Skeletal muscle cell (primary cell): ENCODE measurements at places on chromosomes 13 and 19.

- peak; percentile 98 for DNase-seq
These were observed 49.1 kb upstream of the EHD2 start for GRCh38 chr19:47663911-47664771.

- DNase-seq = no peak
These were observed 103.1 kb downstream of the RAP2A start for GRCh38 chr13:97537110-97537509.

DNA sequence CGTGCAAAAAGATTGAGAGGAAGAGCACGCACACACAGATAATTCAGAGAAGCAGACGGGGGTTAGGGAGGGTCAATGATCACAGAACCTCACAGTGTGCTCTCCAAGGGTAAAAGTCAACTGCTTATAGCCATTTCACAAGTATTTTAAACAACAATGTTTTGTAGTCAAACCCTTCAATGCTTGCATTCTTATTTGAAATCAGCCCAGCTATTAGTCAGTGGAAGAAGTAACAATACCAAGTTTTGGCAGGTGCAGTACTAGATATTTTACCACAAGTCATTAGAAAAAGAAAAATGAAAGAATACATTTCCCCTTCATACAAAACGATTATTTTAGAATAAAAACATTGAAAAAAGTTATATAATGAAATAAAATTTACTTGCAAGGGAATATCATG lies 2.6 kb downstream of the CSNK1A1L start:
- no peak for DNase-seq

GRCh38 chr19:30649934-30650614 lies 277.9 kb downstream of the ZNF536 start:
- no peak for DNase-seq

DNA sequence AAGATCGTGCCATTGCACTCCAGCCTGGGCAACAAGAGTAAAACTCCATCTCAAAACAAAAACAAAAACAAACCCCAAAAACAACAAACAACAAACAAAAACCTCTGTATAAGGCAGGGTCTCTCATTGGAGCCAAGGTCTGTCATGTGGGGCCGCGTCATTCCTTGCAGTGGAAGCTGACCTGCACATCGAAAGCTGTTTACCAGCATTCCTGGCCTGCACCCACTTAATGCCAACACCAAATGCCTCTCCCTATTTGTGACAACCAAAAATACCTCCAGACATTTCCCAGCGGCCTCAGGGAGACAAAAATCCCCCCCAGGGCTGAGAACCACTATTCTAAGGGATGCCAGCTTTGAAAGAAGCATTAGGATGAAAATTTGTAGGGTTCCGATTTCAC lies 1.2 kb downstream of the CPAMD8 start:
- no peak for DNase-seq

GRCh38 chr13:35741657-35742056 lies 265.2 kb upstream of the MAB21L1 start:
- DNase-seq = no peak

- no peak for DNase-seq
These were observed 15.8 kb upstream of the UBE2S start for GRCh38 chr19:55423225-55424005.

GRCh38 chr19:44005973-44006372 lies 3.2 kb downstream of the ZNF230 start:
- DNase-seq = peak; percentile 9

DNA sequence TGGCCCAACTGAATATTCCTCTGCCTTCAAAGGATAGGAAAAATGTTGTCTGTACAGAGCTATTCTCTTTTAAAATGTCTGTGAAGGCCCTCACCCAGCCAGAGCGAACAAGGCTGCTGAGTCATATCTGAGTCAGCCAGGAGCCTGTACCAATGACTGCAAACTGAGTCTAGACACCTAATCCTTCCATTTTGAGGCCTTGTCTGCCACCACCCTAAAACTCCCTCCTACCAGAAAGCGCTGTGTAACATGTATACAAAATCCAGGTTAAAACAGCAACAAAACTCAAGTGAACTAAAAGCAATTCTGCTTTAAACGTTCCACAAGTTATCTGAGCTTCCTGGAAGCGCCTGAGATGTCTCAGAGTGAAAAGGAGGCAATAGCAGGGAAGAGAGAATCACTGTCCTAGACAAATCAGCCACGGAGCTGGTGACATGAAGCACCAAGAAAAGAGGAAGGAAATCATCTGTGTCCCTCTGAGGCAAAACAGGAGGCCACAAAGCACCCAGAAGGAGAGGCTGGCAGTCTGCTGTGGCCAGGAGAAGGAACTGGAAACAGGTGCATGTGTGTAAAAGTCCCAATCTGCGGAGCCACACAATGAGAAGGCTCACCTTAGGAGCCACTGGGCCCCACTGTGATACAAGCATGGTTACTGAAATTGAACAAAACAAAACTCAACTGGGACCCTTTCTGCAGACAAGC lies 10.2 kb downstream of the DHRS12 start:
- DNase-seq = peak; percentile 59

DNA sequence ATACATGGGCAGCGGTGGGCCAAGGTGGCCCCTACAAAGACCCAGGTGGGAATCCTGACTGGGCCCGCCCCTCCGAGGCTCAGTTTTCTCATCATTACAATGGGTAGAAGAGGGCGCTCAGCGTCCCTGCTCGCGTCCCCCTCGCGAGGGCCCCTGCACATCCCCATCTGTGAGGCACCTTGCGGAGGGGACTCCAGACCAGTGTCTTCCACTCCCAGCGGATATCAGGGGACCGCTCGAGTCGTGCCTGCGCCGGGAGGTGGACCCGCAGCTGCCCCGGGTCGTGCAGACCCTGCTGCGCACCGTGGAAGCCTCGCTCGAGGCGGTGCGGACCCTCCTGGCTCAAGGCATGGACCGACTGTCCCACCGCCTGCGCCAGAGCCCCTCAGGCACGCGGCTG lies 15.3 kb upstream of the COLGALT1 start:
- no peak for DNase-seq

DNA sequence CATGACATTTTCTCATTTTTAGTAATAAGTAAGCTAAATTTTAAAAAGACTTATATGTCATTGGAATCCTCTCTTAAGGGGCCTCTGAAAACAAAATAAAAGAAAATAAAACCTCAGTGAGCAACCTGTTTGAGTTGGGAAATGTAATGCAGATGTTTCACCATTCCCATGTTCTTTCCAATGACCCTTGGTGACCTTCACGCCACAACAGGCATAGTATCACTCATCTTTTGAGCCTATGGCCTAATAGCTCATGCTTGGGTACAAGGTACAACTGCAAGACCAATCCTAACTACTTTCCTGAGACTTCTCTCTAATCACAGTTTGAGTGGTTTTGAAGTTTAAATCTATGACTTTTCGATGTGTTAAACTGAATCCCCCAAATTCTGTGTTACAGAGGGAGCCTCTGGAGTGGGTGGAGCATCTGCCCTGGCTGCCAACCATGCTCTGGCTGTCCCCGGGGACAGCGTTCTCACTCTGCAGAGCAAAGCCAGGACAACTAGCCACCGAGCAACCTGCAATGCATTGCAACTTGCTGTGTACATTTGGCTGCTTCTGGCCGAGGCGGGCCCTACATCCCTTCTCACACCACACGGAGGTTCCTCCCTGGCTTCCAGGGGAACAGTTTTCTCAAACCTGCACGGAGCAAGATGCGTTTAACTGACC lies 307.9 kb upstream of the MAB21L1 start:
- no peak for DNase-seq

DNA sequence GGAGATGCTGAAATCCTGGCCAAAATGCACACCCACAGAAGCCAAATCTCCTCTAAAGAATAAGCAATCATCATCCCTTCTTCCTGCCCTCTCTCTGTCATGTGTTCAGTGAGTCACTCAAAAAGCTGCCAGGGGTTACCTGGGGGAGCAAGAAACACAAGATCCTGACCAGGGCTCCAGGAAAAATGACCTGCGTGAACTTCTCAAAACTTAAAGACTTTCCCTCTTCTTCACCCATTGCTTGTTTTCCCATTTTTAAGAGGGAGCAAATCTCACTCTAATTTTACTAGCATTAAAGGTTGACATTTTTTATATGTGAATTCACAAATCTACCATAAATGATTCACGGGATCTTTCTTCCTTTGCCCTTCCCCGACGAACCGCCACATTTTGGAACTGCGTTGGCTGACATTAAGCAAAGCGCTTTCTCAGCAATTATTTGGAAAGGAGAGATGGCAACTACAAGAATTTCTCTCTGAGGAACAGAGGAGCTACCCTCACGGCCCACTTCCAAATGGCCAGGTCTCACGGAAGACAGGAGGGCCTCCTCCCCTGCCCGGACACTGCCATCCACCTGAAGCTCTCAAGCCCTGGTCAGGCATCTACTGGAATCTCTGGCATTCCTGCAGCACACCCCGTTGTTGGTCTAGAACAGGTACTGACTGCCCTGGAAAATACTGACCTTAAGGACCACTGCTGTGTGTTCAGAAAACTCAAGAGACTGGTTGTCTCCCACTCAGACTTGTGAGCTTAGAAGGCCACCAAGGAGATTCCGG lies 14.2 kb downstream of the TSHZ3 start:
- DNase-seq = no peak

GRCh38 chr13:29204651-29205050 lies 384.5 kb downstream of the MTUS2 start:
- no peak for DNase-seq

DNA sequence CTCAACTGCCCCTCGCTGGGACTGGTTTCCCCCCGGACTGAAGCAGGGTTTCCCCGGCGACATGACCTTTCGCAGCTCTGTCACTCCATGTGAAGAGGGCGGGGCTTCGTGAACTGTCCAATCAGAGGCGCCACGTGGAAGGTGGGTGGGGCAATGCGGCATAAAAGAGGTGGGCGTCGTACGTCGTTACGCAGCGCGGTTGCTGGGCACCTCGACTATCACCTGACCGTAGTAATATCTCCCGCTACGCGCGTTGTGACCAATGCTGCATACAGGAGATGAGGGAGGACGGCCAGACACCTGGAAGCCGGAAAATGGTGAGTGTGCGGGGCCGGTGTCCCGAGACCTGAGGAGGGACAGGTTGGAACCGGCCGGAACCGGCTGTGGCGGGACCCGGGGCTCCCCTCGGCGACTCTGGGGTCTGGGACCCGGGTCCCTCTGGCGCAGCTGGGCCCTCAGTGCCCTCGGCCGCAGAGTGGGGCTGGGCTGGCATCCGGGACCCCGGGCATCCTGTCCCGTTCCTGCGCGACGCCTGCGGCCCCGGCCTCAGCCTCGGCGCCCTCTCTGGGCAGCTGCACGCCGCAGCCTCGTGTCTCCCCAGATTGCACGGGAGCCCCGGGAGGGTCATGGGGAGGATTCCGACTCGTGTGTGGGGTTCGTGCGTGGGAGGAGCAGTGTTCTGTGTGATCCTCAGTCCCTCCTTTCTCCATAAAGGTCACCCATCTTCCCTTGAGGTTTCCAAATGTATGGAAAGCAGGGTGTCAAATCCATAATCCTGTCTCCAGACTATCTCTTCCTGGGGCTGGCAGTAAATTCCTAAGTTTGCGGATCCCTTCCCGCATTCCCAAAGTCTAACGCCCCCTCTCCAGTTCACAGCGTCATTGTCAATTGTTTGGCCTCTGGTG lies 32.2 kb downstream of the ZNF136 start:
- peak; percentile 8 for DNase-seq

DNA sequence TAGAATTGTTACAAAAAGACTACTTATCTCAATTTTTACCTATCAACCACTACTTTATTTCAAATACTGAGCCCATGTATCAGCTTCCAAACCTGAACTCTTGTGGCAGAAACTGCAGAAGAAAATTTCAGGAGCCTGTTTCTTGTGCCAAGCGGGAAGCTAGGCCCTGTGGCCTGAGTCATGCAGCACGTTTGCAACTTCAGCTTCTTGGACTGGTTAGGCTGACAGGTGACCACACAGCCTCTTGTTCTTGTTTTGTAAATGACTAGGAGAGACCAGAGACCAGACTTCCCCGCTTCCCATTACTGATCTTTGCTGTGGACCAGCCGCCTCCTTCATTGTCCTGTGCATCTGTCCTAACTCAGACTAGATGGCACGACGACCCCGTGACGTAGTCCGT lies 3.4 kb upstream of the LAMP1 start:
- DNase-seq = no peak

- peak; percentile 53 for DNase-seq
These were observed 17.3 kb downstream of the DIAPH3 start for GRCh38 chr13:60146471-60146870.

- DNase-seq = no peak
These were observed 30.0 kb downstream of the MYO9B start for GRCh38 chr19:17105556-17105955.

DNA sequence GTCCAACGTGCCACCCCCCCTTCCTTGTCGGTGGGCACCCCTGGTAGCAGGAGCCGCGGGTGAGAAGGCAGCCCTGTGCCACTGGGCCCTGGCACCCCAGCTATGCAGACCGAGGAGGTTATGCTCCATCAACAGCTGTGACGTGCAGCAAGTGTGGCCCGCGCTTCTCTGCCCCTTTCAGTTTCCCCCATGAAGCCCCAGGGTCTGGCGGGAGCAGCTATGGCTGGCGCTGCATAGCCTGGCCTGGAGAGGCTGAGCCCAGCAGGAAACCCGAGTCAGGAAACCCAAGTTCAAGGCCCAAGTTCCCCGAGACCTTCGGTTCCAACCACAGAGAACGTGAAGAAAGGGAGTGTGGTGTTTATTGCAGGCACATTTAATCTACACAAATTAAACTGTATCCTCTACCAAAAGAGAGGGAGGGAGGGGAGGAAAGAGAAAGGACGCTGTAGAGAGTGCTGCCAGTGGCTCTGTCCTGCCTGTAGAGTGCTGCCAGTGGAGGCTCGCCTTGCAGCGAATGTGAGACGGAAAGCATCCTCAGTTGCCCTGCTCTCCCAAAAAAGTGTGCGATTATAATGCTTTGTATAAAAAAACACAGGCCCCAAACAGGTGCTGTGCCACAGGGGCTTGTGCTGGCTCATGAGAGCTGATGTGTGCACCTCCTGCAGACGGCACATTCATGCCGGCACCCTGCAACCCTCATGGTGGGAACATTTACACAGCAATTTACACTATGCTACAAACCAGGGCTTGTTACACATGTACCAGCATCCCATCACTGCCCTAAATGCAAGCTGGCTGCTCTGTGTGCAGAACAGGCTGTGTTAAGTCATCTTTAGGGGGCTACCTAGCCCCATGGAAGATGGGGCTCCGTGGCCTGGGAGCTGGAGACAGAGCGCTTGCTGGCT lies 16.3 kb downstream of the POP4 start:
- DNase-seq = no peak

DNA sequence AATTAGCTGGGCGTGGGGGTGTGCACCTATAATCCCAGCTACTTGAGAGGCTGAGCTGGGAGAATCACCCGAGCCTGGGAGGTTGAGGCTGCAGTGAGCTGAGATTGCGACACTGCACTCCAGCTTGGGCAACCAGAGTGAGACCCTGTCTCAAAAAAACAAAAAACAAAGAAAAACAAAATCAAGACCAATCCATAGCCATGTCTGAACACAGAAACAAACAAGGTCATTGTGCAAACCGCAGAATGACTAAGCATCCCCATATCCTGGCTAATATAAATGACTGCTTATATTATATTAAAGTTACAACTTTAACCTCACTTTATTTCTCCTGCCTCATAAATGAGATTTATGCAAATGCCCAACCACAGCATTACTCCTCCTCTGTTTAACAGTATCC lies 2.3 kb upstream of the LYPD3 start:
- peak; percentile 36 for DNase-seq
